Left ventricle myocardium inferior (tissue), 1 donor: ENCODE measurements at places on chromosomes 1 and 21. TPM values are rescaled to one million over a fixed set of nuclear protein-coding genes. Genes with fewer than 3 reads are reported as not detected.

GRCh38 chr1:211309617-211310016 is 17.0 kb upstream of the TRAF5 start:
- peaks cover 53% of the 10 kb centered on the region for H3K36me3 ChIP-seq
- peak overlapping the region; percentile 18 for H3K27ac ChIP-seq
- H3K4me1 ChIP-seq, result peaks cover 33% of the 10 kb centered on the region
- no peak overlapping the region for H3K4me3 ChIP-seq

DNA sequence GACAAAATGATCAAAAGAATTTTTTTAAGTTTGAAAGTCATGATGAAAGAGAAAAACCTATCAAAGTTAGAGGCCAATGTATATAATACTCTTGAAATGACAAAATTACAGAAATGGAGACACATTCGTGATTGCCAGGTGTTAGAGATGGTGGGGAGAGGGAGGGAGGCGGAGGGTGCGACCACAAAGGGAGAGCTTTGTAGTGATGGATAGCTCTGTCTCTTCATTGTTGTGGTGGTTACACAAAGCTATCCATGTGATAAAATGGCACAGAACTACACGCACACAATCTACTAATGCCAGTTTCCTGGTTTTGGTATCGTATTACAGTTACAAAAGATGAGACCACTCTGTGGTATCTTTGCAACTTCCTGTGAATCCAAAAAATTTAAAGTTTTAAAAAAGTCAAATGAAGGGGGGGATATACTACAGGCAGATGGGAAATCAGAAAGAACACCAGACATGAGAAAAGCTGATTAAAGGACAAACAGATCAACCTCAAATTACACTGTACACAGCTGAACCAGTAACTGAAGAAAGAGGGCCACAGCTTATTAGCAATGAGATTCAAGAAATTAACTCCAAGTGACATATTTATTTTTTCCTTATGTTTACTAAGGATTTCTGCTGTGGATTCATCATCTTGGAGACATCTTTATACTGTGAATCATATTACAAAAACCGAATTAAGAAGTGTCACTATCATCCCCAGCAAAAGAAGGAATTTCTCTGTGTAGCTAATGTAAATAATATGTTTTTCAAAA is 199.1 kb downstream of the SLC45A1 start:
- peak overlapping the region; percentile 64 for H3K27ac ChIP-seq
- no peak for DNase-seq
- no peak overlapping the region for H3K4me3 ChIP-seq
- H3K27me3 ChIP-seq, result no peaks in the 10 kb centered on the region

Gene TNFRSF9
- total RNA-seq, result not detected

DNA sequence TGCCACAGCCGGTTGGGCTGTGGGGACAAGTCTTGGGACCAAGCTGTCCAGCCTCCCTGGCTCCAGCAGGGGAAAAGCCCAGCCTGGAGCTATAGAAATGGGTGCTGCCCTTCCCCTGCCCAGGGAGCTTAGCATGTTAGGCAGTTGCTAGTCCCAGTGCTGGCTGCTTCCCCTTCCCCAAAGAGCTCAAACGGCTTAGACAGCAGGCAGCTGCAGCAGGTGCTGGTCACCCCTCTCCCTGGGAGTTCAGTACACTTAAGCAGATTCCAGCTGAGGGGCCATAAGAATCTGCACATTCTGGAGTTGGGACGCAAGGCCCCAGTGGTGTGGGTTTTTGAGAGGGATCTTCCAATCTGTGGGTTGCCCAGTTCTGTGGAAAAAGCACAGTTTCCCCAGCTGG is 11.1 kb upstream of the REG4 start:
- no peaks in the 10 kb centered on the region for H3K36me3 ChIP-seq
- H3K4me1 ChIP-seq, result no peaks in the 10 kb centered on the region
- H3K27me3 ChIP-seq, result peaks cover 23% of the 10 kb centered on the region
- DNase-seq, result no peak
- no peak overlapping the region for H3K27ac ChIP-seq
- H3K4me3 ChIP-seq, result no peak overlapping the region

Gene OLIG2
- total RNA-seq, result not detected

DNA sequence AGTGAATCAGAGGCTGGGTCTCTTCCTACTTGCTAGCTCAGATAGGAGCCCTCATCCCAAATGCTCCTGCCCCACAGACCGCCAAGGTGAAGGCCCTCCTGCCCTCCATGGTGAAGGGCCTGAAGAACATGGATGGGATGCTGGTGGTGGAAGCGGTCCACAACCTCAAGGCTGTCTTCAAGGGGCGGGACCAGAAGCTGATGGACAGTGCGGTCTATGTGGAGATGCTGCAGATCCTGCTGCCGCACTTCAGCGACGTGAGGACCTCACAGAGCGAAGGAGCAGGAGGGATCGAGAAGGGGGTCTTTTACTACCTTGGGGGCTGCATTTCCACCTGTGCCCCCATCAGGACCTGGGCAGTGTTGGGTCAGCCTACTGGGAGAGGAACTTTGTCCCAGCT is 14.6 kb upstream of the TTC4 start:
- H3K4me1 ChIP-seq, result no peaks in the 10 kb centered on the region
- no peaks in the 10 kb centered on the region for H3K27me3 ChIP-seq
- DNase-seq, result no peak
- H3K27ac ChIP-seq, result no peak overlapping the region

Gene OR2T33
- not detected for total RNA-seq

DNA sequence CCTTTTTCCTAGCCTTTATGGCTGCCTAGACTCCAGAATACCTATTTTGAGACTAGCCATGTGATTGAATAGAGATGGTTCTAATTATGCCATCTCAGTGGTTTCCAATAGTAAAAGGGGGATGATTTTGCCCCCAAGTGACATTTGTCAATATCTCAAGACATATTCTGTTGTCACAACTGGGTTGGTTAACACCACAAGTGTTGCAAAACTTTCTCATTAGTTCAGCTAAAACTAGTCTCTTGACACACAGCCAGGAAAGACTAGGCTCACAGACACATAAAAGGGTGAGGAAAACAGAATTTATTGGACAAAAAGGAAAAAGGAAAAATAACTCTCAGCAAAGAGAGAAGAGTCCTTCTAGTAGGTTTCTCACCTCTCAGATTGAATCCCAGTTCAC is 39.9 kb upstream of the GBP5 start:
- peak overlapping the region; percentile 84 for H3K27ac ChIP-seq
- no peaks in the 10 kb centered on the region for H3K27me3 ChIP-seq
- no peak for DNase-seq
- peaks cover 32% of the 10 kb centered on the region for H3K4me1 ChIP-seq

- no peak overlapping the region for H3K4me3 ChIP-seq
- H3K4me1 ChIP-seq, result no peaks in the 10 kb centered on the region
- H3K27ac ChIP-seq, result no peak overlapping the region
- no peak for DNase-seq
- H3K36me3 ChIP-seq, result no peaks in the 10 kb centered on the region
These were observed 771.1 kb downstream of the BRINP3 start for GRCh38 chr1:189706594-189706993.

DNA sequence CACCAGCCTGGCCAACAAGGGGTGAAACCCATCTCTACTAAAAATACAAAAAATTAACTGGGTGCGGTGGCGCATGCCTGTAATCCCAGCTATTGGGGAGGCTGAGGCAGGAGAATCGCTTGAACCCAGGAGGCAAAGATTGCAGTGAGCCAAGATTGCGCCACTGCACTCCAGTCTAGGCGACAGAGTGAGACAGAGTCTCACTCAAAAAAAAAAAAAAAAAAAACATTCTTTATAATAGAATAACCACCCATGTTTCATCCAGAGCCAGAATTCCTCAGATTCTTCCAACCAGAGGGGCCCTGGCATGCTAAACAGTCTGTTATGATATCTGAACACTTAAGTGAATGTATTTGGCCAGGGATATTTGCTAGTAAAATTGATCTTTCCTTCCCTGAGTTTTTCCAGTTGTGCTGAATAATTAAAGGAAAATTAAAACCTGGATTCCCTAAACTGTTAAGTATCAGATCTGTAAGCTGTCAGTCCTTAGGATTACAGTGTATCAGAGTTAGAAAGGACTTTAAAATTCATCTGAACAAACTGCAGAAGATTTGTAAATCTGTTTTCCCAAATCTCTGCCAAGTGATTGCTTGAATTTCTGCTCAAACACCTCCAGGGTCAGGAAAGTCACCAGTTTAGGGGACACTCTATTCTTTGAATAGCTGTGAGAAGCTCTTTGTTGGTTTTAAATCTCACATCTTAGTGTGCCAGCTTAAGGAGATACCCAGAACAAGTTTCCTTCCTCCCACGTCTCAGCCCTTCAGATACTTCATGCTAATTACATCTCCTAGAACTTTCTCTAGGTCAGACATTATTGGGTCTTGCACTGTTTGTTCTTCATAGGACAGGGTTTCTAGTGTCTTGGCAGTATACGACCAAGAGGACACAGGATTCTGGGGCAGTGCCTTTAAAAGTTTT is 84.6 kb upstream of the BMP8A start:
- no peak overlapping the region for H3K4me3 ChIP-seq
- peaks cover 73% of the 10 kb centered on the region for H3K4me1 ChIP-seq
- no peaks in the 10 kb centered on the region for H3K27me3 ChIP-seq
- DNase-seq, result no peak

Gene HTR1D
- 0.08 TPM for total RNA-seq

Gene FAM167B
- total RNA-seq, result 7.9 TPM

- no peaks in the 10 kb centered on the region for H3K36me3 ChIP-seq
- H3K27ac ChIP-seq, result no peak overlapping the region
- no peaks in the 10 kb centered on the region for H3K4me1 ChIP-seq
- H3K4me3 ChIP-seq, result no peak overlapping the region
- H3K27me3 ChIP-seq, result no peaks in the 10 kb centered on the region
- no peak for DNase-seq
These were observed 234.6 kb downstream of the BRINP3 start for GRCh38 chr1:190243056-190243455.

DNA sequence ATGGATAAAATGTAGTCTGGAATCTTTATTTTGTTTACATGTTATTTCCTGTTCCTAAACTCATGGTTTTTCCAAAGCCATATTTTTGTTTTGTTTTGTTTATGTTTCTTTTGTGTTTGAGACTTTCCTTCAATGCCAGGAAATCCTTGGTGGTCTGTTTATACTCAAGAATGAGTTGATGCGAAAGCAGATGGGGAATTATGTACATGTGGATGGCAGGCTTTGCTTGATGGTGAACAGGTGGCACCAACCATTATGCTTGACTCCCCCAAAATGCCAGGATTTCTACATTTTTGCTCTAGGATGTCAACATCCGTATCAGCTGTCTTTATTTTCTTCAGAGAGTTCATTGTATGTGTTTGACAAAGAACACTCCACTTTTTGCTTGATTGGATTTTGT is 448.5 kb downstream of the PRDM2 start:
- H3K4me3 ChIP-seq, result no peak overlapping the region
- no peak overlapping the region for H3K27ac ChIP-seq
- no peaks in the 10 kb centered on the region for H3K27me3 ChIP-seq
- no peaks in the 10 kb centered on the region for H3K4me1 ChIP-seq
- no peak for DNase-seq

DNA sequence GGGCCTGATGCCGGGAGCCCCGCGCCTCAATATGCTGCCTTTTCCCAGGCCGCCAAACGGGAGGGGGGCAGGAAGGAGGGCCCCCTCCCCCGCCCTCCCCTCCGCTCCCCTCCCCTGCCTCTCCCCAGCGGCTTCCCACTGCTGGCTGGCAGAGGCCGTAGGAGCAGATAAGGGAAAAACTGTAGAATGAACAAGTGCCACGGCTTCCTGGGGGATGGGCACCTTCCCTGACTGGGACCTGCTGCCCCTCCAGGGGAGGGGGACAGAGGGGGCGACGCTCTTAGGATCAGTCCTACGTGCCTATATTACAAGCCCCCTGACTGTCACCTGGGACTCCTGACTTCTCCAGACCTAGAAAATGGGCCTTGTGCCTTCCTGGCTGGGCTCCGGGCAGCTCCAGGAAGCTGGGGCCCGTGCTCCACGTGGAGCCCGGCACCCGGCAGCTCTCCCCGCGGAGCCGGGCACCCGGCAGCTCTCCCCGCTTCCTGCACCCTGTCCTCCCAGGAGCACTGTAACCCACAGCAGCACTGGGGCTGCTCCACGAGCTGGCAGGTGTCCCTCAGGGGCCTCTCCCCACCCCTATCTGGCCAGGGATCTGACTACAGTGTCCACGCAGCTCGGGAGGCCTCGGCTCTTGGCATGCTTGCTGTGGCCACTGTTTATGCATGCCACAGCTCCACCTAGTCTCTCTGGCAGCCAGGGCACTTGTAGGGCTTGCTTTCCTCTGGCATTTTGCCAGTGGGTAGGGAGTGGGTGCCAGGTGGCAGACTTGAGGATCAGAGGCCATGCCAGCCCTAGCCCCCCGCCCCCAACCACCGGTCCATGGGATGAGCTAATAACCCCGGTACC is 674 bp upstream of the HES5 start:
- peaks cover 41% of the 10 kb centered on the region for H3K27me3 ChIP-seq
- no peaks in the 10 kb centered on the region for H3K36me3 ChIP-seq
- H3K4me3 ChIP-seq, result peak overlapping the region; percentile 70
- peak overlapping the region; percentile 92 for H3K27ac ChIP-seq

Gene ODR4
- total RNA-seq, result 10.9 TPM

Gene LAMB3
- total RNA-seq, result 6.5 TPM

DNA sequence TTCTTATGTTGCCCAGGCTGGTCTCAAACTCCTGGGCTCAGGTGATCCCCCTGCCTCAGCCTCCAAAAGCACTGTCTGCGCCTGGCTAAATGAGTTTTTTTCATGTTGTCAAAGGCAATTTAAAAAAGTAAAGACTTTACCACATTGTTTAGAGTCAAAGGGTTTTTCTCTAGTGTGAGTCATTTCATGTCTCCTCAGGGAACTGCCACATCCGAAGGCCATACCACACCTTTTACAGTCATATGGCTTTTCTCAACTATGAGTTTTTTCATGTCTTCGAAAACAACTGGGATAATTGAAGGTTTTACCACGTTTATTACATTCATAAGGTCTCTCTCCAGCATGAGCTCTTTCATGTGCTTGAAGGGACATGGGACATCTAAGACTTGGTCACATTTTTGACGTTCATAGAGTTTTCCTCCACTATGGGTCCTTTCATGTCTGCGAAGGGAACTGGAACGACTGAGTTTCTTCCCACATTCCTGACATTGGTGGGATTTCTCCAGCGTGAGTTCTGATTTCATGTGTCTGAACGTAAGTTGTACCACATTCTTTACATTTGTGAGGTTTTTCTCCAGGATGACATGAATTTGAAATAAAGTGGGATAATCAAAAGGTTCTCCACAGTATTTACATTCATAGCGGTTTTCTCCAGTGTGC is 65.6 kb downstream of the UCHL5 start:
- no peak overlapping the region for H3K4me3 ChIP-seq
- peaks cover 30% of the 10 kb centered on the region for H3K36me3 ChIP-seq
- no peak overlapping the region for H3K27ac ChIP-seq
- no peaks in the 10 kb centered on the region for H3K27me3 ChIP-seq
- DNase-seq, result no peak

- peaks cover 2% of the 10 kb centered on the region for H3K36me3 ChIP-seq
- no peaks in the 10 kb centered on the region for H3K27me3 ChIP-seq
- no peak for DNase-seq
- no peak overlapping the region for H3K27ac ChIP-seq
These were observed 168.8 kb downstream of the GALNT2 start for GRCh38 chr1:230235876-230236275.

Gene KRTCAP2
- total RNA-seq, result 113 TPM

Gene SYNC
- 16.2 TPM for total RNA-seq

- H3K4me1 ChIP-seq, result peaks cover 64% of the 10 kb centered on the region
- H3K27me3 ChIP-seq, result no peaks in the 10 kb centered on the region
These were observed 3.4 kb upstream of the POFUT2 start for GRCh38 chr21:45290948-45291612.

Gene LDLRAD1
- not detected for total RNA-seq

- H3K36me3 ChIP-seq, result peaks cover 15% of the 10 kb centered on the region
- H3K4me3 ChIP-seq, result no peak overlapping the region
- H3K27ac ChIP-seq, result peak overlapping the region; percentile 17
These were observed 13.7 kb upstream of the GUCA2A start for GRCh38 chr1:42178249-42178648.

Gene TSTD1
- total RNA-seq, result 13.4 TPM
